ENCODE measurements at places on chromosomes 5 and 9. TPM values are rescaled to one million over a fixed set of nuclear protein-coding genes. Genes with fewer than 3 reads are reported as not detected.

DNA sequence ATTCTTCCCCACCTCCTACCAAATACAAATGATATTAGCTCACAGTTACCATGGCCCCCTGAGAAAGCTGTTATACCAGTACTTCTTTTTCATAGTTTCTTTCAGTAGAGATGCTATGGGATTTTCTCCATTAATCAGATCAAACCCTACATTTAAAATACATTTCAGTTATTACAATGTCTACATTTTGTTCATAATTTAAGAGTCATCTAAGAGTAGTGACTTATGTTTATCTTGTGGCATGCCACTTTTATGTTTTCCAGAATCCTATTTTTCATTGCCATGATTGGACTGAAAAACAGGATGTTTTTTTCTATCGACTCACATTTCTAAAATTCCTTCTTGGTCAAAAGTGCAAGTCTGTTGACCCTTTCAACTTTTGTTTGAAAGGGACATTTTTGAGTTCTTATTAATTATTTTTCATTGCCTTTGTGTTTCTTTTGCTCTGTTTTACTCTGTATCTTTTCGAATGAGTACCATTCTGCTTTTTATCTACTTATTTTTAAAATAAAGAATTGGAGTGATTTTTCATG lies 77.4 kb upstream of the ANXA1 start:
- no peak for DNase-seq

PTPRD gene
- polyA plus RNA-seq: 108 TPM

TSSK1B gene
- polyA plus RNA-seq: 0.05 TPM

DNA sequence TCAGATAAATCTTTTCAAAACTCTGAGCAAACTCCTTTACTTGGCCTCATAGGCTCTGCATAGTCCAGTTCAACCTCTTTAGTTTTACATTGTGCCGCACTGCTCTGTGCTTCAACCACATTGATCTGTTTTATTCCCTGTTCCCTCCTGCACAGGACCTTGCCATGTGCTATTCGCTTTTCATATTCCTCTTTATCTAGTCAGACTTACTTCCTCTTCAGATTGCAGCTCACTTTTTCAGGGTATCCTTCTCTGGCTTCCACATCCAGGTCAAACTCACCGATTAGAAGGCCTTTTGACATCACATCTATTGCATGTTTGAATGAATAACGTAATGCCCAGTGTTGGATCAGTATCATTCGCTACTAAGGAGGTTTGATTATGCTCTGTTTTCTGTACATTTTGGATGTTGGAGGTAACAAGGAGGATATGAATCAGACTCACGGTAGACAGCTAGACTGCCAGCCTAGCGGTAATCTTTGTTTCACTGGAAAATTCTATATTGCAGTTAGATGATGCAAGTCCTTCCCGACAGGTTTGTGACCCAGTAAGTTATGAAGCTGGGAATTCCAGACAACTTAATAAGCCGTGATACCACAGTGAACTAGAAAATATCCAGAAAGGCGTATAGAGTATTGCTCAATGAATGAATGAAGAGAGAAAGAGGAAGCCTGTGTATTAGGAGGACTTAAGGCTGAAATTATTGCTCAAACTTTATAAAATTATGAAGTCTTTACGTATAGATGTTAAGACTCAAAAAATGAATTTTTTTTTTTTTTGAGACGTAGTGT lies 65.7 kb downstream of the IQGAP2 start:
- no peak for DNase-seq

GRCh38 chr5:38453921-38454320 lies 102.5 kb downstream of the LIFR start:
- DNase-seq: no peak

TRIM36 gene
- 3.4 TPM for polyA plus RNA-seq

SLC6A3 gene
- polyA plus RNA-seq: 0.64 TPM

OGN gene
- polyA plus RNA-seq: 99.0 TPM

TMEM215 gene
- polyA plus RNA-seq: 0.39 TPM

GEMIN5 gene
- 22.3 TPM for polyA plus RNA-seq
